A673 (cell line): ENCODE measurements at places on chromosomes 16 and 17.

DNA sequence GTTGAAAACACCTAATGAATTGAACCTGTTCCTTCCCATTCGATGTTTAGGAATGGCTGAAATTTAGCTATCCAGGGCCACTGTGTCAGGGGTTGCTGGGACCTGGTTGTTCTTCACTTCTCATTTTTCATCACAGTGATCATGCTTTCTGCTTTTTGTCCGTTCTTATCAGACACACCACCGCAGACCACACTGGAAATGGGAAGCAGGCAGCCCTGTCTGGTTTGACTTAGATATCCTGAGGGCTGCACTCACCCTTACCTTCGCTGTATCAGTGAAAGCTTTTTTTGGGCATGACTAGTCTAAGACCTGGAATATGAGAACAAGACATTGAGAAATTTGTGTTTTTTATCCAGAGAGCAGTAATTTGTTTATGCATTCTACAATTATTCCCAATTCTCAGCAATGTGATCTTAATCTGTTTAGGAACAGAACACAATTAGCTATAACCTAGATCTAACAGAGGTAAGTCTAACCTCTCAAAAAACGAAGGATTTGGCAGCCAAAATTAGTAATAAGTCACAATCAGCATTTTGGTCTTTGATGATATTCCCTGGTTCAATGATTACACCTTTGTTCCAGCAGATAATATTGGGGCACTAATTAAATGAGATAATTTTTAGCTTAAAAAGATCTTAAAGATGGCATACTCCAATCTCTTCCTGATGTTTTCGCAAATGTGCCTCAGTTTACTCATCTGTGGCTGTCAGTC is 126.0 kb upstream of the GOT2 start:
- DNase-seq, result no peak

GRCh38 chr17:62017912-62018311 is 47.2 kb downstream of the MED13 start:
- no peak for DNase-seq

DNA sequence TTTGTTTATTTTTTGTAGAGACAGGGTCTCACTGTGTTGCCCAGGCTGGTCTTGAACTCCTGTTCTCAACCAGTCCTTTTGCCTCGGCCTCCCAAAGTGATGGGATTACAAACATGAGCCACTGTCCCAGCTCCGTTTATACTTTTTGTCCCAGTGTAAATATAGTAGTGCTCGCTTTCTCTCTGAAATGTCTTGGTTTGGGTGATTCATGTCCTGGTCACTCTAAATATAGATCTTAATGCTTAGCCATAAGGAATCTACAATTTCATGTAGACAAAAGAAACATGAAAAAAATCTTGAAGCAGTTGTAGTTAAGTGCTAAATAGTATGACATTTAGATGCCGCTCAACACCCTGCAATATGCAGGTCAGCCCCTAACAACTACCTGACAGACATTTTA is 126.9 kb downstream of the KATNIP start:
- DNase-seq, result no peak

GRCh38 chr16:9378876-9379275 is 287.4 kb downstream of the HAPSTR1 start:
- no peak for DNase-seq

DNA sequence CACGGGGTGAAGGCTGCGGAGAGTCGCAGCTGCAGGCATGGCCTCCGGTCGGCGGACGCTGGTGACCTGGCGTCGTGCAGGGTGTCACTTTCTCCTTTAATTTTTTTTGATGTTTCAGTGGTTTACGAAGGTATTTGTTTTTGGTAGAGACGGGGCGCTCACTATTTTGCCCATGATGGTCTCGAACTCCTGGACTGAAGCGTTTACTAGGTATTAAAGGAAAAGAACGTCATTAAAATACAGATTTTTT is 17.1 kb downstream of the ZNF213 start:
- peak; percentile 76 for DNase-seq
